Cardiac muscle cell (in vitro differentiated cells and primary cell): ENCODE measurements at places on chromosomes 5 and 9.
A peak's percentile ranks its signal among the peaks of the same experiment; 100 is the strongest.

GRCh38 chr9:22649384-22649783 lies 202.8 kb downstream of the DMRTA1 start:
- no peaks in the 10 kb centered on the region for H3K27me3 ChIP-seq
- DNase-seq, result no peak
- no peaks in the 10 kb centered on the region for H3K4me1 ChIP-seq

- H3K36me3 ChIP-seq, result no peaks in the 10 kb centered on the region
- H3K4me1 ChIP-seq, result peaks cover 16% of the 10 kb centered on the region
- peak overlapping the region; percentile 1 for H3K4me3 ChIP-seq
Observed at GRCh38 chr5:32713770-32714381, 2.8 kb downstream of the NPR3 start.

DNA sequence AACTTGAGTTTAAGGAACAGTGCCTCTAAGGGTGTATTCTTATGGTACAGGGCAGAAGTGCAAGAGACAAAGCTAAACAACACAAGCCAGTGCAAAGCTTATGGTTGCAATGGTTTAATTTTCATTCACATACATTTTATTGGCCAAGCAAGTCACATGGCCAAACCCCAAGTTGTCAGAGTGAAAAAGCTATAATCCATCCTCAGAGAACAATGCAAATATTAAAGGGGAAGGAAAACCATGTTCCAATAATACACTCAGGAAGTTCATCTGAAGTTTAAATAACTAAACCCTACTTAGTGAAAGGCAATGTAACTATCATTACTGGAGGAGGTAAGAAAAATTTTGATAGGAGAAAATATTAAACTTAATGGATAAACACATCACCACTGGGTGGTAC lies 26.6 kb upstream of the TLR4 start:
- no peak overlapping the region for H3K4me3 ChIP-seq
- H3K4me1 ChIP-seq, result no peaks in the 10 kb centered on the region
- no peaks in the 10 kb centered on the region for H3K27me3 ChIP-seq
- H3K27ac ChIP-seq, result no peak overlapping the region
- no peaks in the 10 kb centered on the region for H3K36me3 ChIP-seq

- H3K4me3 ChIP-seq, result no peak overlapping the region
- no peak for DNase-seq
- no peaks in the 10 kb centered on the region for H3K27me3 ChIP-seq
- H3K36me3 ChIP-seq, result peaks cover 2% of the 10 kb centered on the region
Observed at GRCh38 chr5:62342476-62342837, 36.5 kb downstream of the KIF2A start.

DNA sequence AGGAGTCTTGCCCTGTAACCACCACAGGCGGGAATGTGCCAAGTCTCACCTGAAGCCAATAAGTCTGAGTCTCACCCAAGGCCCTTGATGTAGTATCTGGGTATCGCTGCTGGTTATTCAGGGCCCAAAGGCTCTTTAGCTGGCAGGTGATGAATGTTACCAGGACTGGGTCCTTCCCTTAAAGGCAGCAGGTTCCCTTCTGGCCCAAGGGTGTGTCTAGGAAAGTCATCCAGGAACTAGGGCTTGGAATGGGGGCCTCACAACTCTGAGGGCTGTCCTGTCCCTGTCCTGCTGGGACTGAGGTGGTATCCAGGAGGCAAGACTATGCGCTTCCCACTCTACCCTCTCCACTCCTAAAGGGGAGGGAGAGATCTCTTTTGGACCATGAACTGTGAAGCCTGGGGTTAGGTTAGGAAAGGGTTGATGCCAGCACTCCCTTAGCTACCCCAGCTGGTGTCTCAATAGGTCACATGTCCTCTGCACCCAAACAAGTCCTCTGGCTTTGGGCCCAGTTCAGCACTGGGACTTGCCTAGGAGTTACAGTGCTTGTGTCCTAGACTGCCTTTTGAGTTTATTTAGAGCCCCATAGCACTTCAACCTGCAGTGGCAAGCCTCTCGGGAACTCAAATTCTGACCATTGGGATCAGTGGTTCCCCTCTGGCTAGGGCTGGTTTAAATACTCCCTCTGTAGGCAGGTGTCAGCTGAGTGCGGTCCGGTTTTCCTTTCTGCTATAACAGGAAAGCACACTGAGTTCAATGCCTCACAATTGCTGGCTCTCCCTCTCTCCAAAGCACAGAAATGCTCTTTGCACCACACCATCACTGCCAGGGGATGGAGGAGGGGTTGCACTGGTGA lies 22.5 kb upstream of the RANBP3L start:
- no peak overlapping the region for H3K4me3 ChIP-seq
- H3K27me3 ChIP-seq, result no peaks in the 10 kb centered on the region
- no peak for DNase-seq
- H3K4me1 ChIP-seq, result no peaks in the 10 kb centered on the region
- no peaks in the 10 kb centered on the region for H3K36me3 ChIP-seq

DNA sequence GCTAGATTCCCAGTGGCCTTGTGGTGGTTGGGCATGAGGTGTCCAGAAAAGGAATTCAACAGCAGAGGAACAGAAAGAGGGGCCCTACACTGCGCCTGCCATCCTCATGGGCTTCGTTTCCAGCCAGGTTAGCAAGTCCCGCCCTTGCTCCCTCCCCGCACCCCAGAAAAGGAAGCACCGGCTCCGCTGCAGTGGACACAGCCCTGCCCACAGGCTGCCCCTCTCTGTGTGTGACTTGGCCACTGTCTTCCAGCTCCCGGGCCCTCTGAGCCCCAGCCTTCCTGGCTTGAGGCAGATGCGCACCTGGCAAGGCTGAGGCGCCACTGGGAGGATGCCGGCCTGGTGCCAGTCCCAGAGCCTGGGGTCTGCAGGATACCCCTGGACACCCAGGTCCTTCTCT lies 305.0 kb upstream of the IRX4 start:
- no peaks in the 10 kb centered on the region for H3K4me1 ChIP-seq
- no peaks in the 10 kb centered on the region for H3K36me3 ChIP-seq
- H3K27ac ChIP-seq, result no peak overlapping the region

DNA sequence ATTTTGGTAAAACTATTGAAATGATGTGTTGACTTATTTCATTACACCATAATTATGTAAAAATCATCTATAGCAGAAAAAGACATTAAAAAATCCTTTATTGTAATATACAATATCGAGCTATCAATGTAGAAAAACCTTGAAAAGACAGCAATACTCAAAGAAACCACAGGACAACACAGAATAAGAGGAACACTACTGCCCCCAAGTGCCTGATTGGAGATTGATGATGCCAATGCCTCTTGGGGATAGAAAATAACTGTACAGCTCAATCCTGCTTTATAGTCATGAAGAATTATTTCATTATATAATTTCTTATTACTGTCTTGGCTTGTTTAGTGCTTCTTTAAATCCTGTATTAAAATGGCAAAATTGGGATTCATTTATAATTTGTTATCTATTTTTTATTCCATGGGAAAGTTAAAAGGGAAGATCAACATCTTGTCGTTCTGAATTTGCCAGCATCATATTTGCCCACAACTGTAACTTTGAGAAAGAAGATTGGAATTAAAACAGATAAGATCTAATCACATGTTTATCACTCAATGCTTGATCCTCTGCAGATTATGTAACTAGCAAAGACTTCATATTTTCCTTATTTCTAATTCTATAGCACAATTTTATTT lies 337.5 kb downstream of the CDH9 start:
- no peak overlapping the region for H3K4me3 ChIP-seq
- DNase-seq, result peak; percentile 52
- H3K27ac ChIP-seq, result no peak overlapping the region
- H3K36me3 ChIP-seq, result no peaks in the 10 kb centered on the region
- H3K4me1 ChIP-seq, result no peaks in the 10 kb centered on the region
